ENCODE measurements at places on chromosomes 11 and 22.

- no peak for DNase-seq
Observed at GRCh38 chr11:77201991-77202841, 74.2 kb downstream of the MYO7A start.

DNA sequence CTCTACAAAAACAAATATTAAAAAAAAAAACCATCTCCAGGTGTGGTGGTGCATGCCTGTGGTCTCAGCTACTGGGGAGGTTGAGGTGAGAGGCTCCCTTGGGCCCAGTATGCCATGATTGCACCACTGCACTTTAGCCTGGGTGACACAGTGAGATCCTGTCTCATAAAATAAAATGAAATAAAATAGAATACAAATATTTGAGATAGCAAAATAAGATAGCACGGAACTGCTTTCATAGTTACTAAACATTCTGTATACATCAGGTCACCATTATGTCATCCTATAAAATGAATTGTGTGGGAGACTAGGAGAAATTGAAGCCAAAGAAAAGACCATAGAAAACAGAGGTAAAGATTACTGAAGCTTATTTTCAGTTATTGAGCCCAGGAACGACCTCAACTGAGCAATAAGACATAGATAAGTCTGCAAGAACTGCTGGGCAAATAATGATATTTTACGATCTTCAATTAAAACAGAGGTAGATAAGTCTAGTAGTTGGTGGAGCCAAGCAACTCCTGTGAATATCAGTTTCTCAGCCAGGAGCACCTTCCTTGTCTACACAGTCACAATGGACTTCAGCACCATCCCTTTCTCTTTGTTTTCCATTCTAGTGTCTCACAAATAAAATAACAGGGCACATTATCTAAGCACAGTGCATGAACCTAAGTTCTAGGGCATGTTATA, 9.9 kb downstream of the OR5M11 start:
- no peak for DNase-seq

DNA sequence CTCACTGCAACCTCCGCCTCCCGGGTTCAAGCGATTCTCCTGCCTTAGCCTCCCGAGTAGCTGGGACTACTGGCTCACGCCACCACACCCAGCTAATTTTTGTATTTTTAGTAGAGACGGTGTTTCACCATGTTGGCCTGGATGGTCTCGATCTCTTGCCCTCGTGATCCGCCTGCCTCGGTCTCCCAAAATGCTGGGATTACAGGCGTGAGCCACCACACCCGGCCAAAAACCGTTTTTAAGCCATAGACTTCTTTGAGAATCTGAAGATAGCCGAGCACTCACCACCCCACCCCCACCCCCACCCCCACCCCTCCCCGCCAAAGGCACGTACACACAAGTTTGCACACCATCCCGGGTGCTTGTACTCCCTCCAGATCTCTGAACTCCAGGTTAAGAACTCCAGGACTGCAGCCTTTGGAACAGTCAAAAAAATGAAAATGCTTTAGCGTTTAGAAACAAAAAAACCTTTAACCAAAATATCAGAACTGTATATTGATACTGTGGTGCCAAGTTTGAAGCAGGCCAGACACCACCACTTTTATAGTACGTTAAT, 1.5 kb downstream of the CRKL start:
- DNase-seq = no peak

GRCh38 chr11:67024966-67025365, 2.0 kb downstream of the SYT12 start:
- DNase-seq = peak; percentile 43

GRCh38 chr22:29216873-29217666, 11.4 kb downstream of the EMID1 start:
- peak; percentile 87 for DNase-seq

DNA sequence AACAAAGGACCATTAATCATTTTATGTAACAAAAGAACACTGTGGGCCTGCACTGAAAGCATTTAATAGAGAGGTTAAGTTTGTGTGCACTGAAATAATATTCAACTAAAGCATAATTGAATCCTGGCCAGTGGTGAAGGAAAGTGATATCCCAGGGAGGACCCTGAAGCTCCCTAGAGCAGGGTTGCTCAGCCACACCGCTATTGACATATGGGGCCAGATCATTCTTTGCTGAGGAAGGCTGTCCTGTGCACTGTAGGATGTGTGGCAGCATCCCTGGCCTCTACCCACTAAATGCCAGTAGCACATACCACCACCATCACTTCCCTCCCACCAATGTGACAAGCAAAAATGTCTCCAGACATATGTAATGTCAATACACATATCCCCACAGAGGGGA, 166.1 kb upstream of the MTNR1B start:
- DNase-seq = no peak

DNA sequence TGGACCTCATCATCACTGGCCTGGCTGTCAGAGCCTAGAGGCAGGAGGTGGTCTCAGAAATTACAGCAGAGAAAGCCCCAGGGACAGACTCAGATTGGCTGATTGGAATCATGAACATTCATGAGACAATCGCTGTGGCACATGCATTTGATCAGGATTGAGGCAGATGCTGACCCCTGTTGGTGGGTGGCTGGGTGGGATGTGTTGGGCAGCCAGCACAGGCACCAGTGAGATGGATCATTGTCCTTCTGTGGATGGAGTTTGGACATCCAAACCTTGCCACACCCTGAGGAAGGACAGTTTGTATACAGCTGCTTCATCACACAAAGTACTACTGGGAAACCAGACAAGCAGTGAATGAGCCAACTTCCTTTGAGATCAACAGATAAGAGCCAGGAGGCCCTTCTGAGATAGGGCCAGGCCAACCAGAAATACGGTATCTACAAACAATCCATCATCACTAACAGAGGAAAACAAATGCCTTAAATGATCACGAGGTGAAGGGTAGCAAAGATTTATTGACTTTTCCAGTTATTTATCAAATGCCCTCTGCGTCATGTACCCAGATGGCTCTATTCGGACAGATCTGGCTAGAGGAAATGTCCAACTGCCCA, 17.3 kb downstream of the COMMD9 start:
- DNase-seq = no peak

DNA sequence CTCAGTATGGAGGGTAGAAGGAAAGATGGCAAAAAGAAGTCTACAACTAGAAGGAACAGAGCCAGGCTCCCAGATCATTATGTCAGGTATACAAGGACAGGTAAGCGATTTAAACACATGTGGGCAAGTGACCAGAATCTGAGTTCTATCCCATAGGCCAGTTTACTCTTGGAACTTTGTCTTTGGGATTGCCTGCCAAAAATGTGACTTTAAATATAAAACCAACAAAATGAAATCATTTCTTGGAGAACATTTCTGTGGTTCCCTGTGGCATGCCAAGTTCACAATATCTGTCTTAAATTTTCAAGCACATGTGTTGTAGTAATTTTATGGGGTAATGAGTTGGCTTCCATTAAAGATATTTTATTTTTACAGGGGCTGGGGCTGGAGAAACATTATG, 141.0 kb downstream of the SLC17A6 start:
- DNase-seq = no peak

DNA sequence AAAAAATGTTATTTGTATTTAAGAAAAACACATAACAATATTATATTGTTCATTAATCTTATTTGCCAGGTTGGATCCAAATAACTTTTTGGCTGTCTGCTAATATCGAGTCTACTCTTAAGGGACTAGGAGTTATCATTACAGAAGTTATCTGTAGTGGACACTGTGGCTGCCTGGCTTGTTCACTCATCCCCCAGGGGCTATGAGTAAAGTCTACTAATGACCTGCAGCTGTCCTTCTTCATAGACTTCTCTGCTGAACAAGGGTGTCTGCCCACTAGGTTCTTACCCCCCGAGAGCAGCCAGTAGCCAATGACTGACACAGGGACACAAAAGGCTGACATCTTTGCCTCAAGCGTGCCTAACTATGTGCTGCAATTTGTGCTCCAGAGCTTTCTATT, 69.7 kb downstream of the APIP start:
- DNase-seq = no peak

- no peak for DNase-seq
Observed at GRCh38 chr11:123233280-123233974, 38.4 kb upstream of the CLMP start.

GRCh38 chr22:26548303-26548702, 36.0 kb upstream of the TFIP11 start:
- DNase-seq = no peak

- DNase-seq = no peak
Observed at GRCh38 chr22:30596886-30597285, 5.2 kb upstream of the PES1 start.

GRCh38 chr11:70505331-70505731, 107.0 kb downstream of the CTTN start:
- DNase-seq = no peak

DNA sequence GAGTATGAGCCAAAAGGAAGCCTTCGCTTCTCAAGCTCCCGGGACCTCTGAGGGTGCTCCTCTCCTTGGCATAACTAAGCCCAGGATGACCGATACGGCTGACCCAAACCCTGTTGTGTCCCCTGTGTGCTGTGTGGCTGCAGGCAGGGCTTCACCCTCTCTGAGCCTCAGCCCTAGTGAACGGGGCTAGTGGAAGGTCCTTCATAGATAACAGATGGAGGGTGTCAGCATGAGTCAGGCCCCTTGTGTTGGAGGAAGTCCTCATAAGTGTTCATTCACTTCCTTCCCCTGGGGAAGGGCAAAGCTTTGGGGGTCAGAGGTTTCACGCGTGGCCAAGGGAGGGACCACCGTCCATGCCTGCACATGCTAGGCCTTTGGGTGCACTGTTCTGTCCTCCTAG, 21.5 kb downstream of the SHISAL1 start:
- no peak for DNase-seq

GRCh38 chr11:48114740-48115139, 101.9 kb upstream of the OR4B1 start:
- no peak for DNase-seq

Data from HL-60 (cell line).